T1000 (cell line): ENCODE measurements at places on chromosomes 2 and 18.

GRCh38 chr2:68251855-68252399 lies 405 bp downstream of the PPP3R1 start:
- no peak for DNase-seq

DNA sequence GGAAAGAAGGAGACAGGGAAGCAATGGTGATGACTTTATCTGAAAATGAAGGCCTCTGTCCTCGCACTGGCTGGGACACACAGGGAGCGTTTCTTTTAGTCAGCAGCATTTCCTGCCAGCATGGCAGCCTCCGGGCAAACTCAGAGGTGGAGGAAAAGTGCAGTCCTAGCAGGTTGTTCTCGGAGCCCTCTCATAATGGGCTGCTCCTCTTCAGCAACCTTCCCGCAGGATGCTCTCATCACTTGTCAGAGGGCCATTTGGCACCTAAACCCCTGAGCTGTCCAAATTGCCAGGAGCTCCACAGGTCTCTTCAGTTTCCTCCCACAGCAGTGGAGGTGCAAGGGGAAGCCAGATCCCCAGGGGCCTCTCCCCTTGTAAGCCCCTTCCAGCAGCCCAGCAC lies 6.2 kb downstream of the STK39 start:
- DNase-seq, result no peak

- DNase-seq, result no peak
These were observed 131.2 kb downstream of the ETAA1 start for GRCh38 chr2:67528320-67528719.

DNA sequence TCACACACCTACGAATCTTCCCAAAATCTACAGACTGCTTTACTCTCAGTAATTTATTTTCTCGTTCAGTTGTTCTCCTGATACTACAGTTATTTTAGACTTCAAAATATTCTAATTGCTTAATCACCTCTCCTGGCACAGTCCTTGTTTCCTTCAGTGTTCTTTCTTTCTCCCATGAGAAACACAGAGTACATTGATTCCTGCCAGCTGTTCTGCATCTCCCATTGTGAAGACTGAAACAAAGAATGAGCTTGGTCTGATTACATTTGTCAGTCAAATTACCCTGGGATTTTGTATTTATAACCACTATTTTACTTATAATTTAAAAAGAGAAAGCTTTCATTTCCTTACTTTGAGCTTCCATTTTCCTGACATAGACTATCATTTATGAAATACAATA lies 63.9 kb upstream of the TANK start:
- no peak for DNase-seq

DNA sequence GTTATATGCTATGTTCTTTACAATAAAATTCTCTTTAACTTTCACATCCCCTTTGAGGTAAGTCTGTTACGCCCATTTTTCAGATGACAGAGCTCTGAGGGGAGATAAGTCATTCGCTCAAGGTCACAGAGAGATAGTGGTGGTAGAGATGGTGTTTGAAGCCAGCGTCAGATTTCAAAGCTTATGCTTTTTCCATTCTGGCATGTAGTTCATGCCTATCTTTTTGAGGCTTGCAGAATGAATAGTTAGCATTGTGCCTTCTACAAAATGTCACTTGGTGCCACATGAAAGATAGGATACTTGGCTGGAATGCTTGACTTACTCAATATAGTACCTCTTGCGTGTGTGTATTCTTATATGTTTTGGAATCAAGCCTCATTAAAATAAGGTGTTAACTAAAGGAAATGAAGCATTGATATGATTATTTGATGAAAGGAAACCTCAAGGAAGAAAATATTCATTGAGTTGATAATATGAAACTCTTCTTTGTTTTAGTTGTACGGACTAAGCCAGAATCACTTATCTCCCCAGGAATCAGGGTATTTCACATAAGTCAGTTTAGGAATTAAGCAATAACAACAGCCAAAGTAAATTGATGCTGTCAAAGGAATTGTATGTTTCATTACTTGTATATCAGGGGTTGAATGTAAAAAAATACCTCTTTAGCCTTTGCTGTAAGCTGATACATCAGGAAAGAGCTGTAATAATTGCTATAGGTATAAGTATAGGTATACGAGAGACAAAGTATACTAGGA lies 15.5 kb downstream of the SPATS2L start:
- no peak for DNase-seq

GRCh38 chr18:75697493-75697892 lies 270.0 kb upstream of the SMIM21 start:
- DNase-seq, result no peak

GRCh38 chr2:122031544-122032263 lies 276.3 kb downstream of the TSN start:
- DNase-seq, result no peak

DNA sequence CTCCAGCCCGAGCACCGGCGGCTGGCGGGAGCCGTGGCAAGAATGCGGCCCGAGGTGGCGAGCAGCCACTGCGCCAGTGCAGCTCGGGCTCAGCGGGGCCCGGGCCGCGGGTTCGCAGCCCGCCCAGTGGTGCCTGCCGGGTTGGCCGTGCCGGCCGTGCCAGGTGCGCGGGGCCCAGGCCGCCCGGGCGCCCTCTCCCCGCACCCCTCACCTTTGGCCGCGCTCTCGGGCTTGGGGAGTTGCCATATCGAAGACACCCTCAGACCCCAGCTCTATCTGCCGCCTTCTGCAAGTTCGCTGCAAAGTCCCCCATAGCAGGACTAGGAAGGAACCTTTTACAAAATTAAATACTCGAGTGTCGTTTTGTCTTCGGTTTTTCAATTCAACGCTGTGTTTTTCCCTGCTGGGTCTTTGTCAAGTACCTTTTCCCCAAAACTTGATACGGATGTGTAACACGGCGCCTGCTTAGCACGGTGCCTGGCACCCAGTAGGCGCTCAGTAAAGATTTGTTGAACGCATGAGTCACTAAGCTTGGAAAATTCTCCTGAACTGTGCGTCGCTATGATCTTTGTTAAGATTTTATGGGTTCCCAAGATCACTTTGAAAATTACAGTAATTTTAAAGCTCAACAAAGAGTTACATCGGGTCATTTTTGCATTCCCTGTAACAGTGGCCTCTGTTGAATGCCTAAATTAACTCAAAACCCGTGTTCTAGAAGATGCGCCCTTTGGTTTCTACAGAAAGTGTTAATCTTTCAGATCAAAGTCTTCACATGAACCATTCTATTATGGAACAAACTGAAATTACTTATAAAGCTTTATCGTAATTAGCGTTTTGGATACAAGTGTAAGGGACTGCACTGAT lies 750 bp downstream of the STRADB start:
- no peak for DNase-seq

GRCh38 chr18:39260565-39260964 lies 1695.0 kb upstream of the CELF4 start:
- DNase-seq, result no peak

- DNase-seq, result no peak
These were observed 43.4 kb downstream of the ITGB6 start for GRCh38 chr2:160156665-160157064.

DNA sequence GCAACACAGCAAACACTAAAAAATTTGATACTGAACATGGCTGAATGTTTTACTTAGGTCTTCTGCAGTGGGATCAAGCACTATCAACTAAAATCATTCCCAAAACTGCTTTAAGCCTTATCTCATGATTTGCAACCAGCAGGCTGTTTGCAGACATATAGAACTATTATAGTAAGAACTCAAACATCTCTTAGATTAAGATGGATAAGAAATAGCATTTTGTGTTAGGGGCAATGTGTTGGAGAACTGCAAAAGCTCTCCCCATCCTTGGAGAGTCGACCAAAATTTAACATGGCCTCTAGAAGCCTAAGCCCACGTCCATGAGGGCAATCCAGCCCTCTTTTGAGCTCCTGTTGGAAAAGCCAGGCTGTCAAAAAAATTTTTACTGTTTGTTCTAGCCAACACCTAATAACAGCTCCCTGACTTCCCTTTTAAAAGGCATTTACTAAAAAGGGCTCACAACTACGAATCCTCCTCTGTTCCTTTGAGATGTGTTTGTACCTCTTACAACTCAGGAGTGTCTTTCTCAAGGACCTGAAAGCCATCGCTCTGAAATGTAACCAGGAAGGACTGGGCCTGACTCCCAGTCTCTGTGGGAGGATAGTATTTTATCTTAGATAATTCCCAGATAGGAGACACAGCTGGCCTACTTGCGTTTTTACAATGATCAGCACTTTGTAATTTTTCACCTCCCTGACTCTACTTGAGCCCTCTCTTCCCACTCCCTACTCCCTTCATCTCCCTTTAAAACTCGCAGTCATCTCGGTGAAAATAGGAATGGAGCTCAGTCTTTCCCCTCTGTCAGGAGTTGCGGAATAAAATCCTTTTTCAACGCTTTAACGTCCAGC lies 1.4 kb downstream of the KRCC1 start:
- DNase-seq, result no peak

- DNase-seq, result no peak
These were observed 82.3 kb upstream of the SPRED2 start for GRCh38 chr2:65514555-65515195.

DNA sequence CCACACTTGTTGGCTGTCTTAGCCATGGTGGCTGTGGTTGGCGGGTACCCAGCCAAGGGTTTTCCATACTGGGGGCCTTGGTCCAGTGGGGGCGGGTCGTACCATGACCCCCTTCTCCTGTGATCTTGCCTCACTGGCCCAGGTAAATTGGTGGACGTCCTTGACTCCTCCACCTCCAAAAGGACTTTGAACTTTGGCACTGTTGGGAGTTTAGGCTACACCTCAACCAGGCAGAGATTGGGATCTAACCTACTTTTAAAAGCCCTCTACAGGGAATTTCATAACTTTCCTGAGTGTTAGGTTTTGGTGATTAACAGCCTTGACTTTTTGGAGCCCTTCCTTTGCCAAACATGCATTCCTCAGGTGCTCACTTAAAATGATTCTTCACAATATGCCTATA lies 106.7 kb downstream of the NEDD4L start:
- DNase-seq, result no peak
